Cerebellar nuclear complex (tissue), 1 donor: ENCODE measurements at places on chromosomes 3 and 15.

DNA sequence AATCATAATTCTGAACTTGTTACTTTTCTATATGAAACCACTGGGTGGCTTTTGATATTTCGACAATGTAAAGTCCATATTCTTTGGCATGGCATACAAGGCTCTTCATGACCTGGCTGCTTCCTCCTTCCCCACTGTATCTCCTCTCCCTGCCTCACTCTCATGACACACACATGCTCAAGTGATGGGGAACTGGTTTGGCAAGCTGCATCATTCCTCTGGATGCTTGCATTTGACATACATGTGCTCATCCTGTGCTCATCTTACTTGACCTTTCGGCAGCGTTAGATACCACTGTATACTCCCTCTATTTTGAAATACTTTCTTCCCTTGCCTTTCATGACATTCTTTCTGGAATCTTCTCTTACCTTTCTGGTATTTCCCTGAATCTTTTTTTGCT, 51.8 kb upstream of the ZDHHC23 start:
- DNase-seq: no peak

DNA sequence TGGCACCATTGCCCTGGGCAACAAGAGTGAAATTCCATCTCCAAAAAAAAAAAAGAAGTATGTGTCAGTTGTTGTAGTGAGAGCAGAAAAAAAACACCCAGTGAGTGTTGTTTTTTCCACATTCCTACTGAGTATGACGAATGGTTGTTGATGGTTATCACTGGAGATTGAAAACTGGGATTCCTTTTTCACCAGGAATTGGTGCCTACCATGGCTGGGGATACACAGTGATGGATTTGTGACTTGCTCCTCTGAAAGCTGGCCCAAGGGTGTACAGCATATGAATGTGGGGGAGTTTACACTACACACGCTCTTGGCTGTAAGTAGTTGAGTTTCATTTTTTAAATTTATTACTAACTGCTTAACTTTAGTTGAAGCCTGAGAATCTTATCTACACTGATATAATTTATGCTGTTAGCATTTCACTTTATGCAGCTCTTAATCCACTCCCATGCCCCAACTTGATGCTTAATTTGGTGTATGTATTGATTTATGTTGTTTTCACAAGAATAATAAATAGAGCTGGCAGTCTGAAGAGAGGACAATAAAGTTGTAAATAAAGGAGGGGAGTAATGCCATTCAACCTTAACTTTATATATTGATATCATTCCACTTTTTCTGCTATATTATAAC, 56.0 kb upstream of the MME start:
- no peak for DNase-seq

DNA sequence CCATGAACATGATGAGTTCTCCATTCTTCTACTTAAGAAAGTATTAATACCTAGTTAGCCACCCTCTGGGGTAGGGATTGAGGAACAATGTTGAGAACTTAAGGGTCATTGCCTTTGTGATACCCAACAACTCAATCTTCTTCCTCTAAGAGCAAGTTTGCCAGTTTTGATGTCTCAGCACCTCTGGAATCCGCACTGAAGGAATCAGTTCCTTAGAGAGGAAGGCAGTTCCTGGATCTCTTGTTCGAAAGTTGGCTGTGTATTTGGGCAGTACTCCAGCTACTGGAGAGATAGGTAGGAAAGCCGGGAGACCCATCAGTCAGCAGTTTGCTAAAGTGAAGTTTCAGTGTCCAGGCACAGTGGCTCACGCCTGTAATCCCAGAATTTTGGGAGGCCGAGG, 35.6 kb upstream of the MTHFS start:
- DNase-seq: no peak

DNA sequence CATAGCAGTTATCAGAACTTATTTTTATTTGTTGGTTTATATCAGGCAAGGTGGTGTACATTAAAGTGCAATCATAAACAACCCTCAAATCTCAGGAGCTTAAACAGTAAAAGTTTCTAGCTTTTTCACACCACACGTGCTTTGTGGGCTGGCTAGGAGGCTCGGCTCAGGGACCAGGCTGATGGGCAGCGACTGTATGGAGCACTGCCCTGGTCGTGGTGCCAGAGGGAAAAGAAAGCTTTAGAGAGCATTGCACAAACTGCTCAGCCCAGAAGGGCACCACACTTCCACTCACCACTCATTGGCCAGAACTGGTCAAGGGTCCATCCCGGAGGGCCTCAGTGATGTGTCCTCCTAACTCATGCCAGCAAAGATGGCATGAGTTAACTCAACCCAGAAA, 123.2 kb downstream of the AQP9 start:
- DNase-seq: no peak

GRCh38 chr15:60697750-60698149, 218.8 kb upstream of the ICE2 start:
- no peak for DNase-seq

DNA sequence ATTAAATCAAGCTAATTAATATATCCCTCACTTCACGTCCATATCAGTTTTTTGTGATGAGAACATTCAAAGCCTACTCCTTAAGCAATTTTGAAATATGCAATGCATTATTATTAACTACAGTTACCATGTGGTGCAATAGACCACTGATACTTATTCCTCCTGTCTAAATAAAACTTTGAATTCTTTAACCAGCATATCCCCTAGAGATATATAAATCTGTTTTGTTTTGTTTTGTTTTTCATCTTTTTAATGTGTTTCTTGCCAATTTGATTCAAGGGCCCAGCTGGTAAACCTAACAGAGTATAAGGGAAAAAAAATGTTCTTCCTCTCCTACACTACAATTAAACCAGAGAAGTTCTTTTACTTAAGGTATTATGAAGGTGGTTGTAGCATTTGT, 524.2 kb downstream of the NAALADL2 start:
- no peak for DNase-seq

- no peak for DNase-seq
Measured at GRCh38 chr15:26102365-26102764, 239.2 kb upstream of the ATP10A start.
